ENCODE measurements at places on chromosomes 7 and 10. TPM values are rescaled to one million over a fixed set of nuclear protein-coding genes. Genes with fewer than 3 reads are reported as not detected.

CYP2E1 gene
- total RNA-seq, result 0.49 TPM

SPDYE18 gene
- total RNA-seq, result not detected

CUZD1 gene
- total RNA-seq, result not detected

- no peak for DNase-seq
Observed at GRCh38 chr7:156907656-156908055, 14.7 kb upstream of the LMBR1 start.

DNA sequence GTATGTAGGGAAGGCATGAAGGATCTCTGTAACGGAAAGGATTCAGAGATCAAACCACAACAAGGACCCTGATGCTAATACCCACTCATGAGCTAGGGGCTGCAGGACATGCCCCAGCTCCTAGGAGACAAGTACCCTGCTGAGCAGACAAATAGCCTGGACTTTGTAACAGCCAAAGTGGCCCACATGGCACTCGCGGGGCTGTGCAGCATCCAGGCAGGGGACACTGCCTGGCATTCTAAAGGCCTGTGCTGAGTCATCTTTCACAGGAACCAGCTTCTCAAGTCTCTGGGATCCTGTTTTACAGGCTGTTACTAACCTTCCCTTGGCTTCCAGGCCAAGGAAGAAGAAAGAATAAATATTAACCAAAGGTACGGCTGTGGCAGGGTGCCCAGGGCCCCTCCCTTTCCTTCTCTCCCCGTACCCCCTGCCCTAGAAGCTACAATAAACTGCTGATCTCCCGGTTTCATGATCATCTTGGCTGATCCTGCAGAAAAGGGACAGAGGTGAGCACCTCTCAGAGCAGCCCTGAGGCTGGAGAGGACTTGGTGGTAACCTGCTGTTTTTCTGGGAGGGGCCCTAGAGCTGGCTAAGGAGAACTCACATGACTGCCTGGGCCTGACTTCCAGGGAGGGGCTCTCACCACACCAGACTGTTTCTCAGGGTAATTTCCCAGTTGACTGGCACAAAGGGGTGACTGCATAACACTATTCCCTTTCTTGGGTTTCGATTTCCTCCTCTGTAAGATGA, 4.2 kb upstream of the RPEL1 start:
- DNase-seq, result no peak

HPS1 gene
- 46.9 TPM for total RNA-seq

Data from neural crest cell (in vitro differentiated cells).